Stimulated activated CD8-positive, alpha-beta memory T cell treated with anti-CD3 and anti-CD28 coated beads, Interleukin-4, amount 100 ng/mL, for 1 hour (primary cell): ENCODE measurements at places on chromosomes 2 and 18.

GRCh38 chr2:233240897-233241296 is 10.6 kb upstream of the ATG16L1 start:
- no peak for DNase-seq

- peak; percentile 43 for DNase-seq
These were observed 135.8 kb downstream of the HDAC4 start for GRCh38 chr2:239264838-239265651.

DNA sequence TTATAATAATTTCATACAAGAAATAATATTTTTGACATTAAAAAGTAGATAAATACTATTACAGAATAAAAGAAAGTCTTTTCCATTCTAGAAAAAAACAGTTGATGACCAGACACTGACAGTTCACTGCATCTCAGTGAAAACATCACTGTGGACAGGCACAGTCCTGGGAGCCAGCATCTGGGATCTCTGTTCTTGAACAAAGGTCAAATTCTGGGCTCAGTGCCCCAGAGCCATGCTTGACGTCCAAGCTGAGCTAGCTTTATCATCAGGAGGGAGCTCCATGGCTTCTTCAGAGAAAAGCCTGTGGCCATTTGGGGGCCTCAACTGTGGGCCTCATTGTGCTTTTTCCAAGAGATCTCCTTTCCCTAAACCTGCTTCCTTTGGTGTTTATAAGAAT is 86.1 kb upstream of the SRD5A2 start:
- DNase-seq: no peak

GRCh38 chr2:231819447-231820042 is 33.3 kb downstream of the COPS7B start:
- no peak for DNase-seq

DNA sequence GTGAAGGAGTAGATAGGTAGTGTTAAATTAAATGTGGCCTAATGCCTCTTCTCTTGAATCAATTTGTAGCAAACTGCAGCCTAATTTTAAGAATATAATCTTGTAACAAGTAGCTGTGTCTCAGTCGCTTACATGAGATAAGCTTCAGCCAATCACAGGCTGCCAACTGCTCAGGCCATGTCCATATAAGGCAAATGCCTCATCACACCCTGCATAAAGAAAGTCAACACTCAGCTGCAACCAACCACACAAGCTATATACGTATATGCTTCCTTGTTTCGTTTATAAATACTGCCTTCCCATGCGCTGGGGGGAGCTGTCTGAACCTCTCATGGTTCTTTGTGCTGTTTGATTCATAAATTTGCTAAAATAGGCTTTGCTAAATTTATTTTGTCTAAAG is 476.3 kb downstream of the TRIB2 start:
- no peak for DNase-seq

DNA sequence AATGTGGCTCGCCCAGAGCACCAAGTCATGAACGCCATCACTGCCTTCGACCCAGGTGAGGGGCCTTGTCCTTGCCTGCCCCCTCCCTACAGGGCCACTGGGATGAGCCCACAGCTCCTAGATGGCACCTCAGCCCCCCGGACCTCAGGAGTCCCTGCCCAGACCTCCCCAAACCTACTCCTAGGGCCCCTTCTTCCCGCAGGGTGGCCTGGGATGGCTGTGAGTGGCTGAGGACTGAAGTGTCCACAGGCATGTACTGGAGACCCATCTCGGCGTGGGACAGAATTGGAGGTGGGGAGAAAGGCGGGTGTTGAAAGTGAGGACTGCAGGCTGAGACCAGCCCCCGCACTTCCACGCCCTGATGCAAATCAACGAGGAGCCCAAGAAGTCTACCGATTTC is 2.8 kb upstream of the TUBB6 start:
- DNase-seq: no peak

DNA sequence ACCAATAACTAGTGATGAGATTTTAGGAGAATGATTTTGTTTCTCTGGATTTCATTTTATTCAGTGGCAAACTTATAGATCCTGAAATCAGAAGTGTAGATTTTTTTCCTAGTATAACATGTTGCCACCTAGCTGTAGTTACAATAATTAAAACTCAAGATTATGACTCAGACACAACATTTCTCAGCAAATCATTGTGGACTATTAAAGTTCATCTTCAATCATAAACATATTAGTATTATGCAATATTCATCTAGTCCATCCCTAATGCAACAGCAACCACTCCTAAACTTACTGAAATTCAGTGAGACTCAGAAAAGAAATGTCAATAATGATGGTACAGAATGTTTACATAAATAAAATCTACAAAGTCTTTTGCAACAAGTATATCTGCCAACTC is 51.3 kb downstream of the USP34 start:
- no peak for DNase-seq

DNA sequence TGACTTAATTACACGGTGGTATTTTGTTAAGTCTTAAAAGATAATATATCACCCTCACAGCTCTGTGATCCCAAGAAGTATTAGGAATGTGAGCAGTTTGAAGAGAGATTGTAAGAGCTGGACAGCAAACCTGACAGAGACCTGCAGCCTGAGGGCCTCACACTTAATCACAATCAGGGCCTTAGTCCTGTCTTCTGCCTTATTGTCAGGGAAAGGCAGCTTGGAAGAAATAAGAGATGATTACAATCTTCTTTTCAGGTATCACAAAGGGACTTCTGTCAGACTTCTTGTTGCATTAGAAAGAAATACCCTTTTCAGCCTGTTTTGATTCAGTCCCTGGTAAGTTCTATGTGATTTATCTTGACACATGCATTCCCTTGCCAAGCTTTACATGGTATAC is 1433.8 kb upstream of the SLC39A10 start:
- DNase-seq: no peak

DNA sequence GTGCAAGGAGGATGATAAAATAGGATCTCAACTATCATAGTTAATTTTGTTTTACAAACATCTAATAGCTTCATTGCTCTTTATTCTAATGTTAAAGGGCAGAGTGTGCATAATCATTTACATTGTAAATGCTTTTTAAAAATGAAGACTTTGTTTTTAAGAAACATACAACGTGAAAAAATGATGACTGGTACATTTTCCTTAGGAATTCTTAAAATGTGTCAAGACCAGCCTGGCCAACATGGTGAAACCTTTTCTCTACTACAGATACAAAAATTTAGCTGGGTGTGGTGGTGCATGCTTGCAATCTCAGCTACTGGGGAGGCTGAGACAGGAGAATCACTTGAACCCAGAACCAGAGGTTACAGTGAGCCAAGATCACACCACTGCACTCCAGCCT is 179.0 kb downstream of the PDE1A start:
- no peak for DNase-seq

DNA sequence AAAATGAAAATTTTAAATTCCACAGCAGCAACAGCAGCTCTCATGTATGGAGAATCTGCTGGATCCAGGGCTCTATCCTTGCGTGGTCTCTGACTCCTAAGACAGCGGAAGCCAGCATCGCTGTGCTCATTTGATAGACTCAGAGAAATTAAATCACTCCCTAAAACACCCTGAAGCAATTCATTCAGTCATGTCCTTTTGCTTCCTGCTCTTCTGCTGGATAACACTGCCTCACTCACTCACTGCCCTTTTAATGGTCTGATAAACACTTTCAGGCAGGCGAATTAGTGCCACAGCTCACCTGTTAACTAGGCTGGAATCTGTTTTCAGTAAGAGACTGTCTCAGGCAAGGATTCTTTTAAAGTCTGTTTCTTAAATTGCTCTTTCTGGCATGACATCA is 10.0 kb downstream of the WIPF1 start:
- no peak for DNase-seq

DNA sequence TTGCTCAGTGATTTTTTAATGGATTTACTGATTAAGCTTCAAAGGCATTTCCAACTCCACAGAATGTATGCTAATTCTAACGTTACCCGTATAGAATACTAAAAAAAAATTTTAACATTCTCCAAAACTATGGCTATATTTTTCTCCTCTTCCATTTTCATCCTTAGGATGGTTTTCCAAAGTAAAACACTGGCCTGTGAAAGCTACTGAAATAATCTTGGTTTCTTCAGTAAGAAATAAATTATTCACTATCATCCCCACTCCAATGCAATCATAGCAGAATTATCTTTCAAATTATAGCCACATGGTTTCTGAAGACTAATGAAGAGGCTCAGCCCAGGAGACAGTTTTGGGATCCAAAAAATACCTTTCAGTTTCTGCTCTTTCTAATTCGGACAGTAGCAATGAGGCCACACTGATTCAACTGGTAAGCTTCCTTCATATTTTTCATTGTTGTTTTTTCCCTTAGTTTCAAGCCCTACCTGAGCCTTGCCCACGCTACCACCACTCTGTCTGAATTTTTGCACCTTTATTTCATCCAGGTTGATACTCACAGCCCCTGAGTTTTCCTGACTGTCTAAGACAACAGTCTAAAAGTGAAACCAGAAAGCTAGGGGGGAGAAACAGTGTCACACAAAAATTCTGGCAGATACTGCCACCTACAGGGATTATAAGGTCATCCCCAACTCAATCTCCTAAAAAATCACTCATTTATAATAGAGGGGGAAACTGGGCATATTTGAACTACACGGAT is 887.9 kb downstream of the NRXN1 start:
- no peak for DNase-seq

- DNase-seq: no peak
These were observed 816.6 kb downstream of the SATB2 start for GRCh38 chr2:198641161-198641560.

DNA sequence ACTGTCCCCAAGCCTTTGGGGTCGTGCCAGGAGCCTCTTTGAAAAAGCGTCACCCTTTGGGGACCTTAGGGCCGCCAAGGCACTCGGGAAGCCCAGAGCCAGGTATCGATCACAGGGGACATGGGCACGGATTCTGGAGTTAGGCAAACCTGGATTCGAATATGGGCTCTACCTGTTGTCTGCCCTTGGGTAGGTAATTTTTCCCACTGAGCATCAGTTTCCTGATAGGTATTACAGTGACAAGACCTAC is 9.3 kb downstream of the TMEM198 start:
- DNase-seq: no peak

- DNase-seq: no peak
These were observed 66.2 kb downstream of the SP3 start for GRCh38 chr2:173898996-173899395.

GRCh38 chr2:221958224-221958623 is 340.6 kb downstream of the PAX3 start:
- no peak for DNase-seq

DNA sequence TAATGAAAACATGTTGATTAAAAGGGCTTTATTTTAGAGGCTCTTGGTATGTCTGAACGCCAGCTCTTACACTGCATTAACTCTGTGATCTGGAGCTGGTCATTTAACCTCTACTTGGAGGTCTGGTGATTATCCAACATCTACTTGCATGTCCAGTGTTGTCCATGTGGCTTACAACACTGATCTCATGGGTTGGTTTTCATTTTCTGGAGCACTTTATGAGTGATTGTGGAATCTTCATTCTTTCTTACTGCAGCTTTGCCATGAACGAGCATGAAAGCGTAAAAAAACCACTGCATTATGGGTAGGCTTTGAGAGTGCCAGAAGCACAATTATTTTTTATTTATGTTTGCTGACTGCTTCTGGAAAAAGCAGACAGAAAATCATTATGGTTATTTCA is 4.8 kb downstream of the CCDC195 start:
- DNase-seq: no peak

DNA sequence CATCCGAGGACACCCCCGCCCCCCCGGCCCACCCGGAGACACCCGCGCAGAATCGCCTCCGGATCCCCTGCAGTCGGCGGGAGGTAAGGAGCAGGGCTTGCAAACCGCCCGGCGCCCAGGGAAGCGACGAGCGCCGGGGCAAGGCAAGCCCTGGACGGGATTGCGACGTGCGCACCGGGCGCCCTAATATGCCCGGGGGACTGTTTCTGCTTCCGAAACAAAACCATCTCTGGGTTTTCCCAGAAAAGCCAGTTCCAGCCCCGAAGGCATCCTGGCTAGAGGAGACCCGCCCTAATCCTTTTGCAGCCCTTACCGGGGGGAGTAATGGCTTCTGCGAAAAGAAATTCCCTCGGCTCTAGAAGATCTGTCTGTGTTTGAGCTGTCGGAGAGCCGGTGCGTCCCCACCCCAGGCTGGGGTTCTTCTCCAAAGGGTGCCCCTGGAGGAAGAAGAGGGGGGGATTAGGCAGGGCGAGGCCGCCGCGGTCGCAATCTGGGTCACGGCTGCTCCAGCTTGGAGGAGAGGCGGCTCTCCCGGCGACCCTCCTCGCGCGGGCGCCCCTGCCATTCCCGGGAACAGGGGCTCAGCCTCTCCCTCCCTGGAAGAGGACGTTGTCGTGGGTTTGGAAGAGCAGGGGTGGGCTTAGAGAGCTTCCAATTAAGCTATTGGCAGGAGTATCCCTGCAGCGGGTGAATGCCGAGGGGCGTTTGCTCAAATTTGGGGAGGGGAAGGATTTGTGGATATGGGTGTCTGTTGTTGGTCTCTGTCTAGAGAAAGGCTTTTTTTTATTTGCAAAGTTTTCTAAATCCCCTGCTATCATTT is 521 bp downstream of the MYCN start:
- DNase-seq: no peak

- DNase-seq: no peak
These were observed 232.9 kb upstream of the ID2 start for GRCh38 chr2:8448824-8449556.

GRCh38 chr2:28296243-28296642 is 96.4 kb upstream of the FOSL2 start:
- no peak for DNase-seq

GRCh38 chr2:55176094-55176415 is 56.0 kb downstream of the CLHC1 start:
- DNase-seq: no peak
